ENCODE measurements at places on chromosomes 3 and 15.

DNA sequence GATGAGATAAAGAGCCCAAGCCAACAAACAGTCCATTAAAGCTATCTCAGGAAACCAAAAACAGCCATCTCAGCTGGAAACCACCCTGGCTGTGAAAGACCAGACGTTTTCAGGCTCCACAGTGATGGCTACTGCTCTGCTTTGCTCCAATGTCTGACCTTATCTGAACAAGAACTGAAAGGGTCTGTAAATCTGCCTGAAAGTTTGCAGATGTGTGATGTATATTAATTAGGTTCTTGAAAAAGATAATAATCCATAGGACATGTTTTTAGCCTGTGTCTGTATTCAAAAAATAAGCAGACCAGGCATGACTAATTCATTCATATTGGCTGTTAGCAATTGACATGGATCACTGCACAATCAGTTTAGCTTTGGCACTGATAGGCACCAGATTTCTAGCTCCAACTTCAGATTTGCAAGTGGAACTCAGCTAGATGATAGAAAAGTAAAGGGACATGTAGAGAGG is 611.4 kb upstream of the NAALADL2 start:
- DNase-seq = no peak

DNA sequence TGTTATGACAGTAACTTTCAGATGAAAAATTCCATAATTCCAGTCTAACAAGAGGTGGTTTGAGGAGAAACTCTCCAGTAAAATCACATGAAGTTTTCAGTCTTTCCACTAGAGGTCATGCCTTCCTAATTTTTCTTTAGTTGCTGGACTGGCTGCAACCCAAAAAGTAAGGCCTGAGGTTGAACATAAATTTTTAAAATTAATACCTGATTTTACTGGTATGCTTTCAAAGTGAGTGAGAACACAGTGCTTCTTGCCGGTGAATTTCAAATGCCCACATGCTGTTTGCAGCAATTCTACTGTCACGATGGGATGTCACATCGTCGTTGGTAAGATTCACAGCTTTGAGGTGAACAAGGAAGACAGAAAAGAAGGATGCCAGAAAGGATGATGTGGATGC is 89.0 kb upstream of the FGF12 start:
- DNase-seq = peak; percentile 85

GRCh38 chr3:113825090-113825489 is 13.5 kb upstream of the GRAMD1C start:
- DNase-seq = no peak

GRCh38 chr15:80931191-80931590 is 58.4 kb downstream of the MESD start:
- peak; percentile 62 for DNase-seq

DNA sequence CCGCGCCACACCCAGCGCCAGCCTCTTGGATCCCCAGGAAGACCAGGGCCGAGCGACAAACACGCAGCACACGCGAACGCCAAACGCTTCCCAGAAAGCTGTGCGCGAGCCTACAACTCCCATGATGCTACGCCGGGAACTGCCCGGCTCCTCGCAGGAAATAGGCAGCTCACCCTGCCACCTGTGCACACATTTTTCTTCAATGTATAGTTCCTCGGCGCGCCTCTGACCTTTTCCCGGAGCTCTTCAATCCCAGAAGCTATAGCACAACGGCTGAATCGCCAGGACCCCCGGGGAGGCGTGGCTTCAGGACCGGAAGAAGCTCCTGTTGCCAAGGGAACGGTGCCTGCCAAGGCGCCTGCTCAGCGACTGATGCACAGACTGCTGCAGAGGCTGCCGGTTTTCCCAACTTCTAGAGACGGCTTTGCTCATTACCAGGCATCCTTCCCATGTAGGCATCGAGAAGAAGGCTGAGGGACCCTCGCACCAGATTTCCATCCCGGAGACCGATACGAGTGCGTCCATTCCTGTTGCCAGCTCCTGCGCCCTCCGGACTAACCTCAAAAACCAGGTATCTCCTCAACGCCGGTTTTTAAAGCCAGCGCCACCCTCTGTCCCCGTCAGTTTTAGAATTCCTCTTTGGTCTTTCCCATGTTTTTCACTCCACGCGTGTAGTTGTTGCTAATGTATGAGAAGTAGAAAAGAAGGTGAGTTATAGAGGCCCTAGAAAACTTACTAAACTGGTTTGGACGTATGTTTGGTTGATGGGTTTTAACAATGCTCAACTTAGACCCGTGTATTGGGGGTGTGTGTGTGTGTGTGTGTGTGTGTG is at the start of gene ARL6:
ARL6 (plus strand) TSS at position 352 of the 832 bp plus-strand sequence. CDS start 3,350 bp downstream, outside the sequence.
- DNase-seq = peak; percentile 83

GRCh38 chr3:33918126-33918756 is 119.8 kb downstream of the PDCD6IP start:
- DNase-seq = no peak

DNA sequence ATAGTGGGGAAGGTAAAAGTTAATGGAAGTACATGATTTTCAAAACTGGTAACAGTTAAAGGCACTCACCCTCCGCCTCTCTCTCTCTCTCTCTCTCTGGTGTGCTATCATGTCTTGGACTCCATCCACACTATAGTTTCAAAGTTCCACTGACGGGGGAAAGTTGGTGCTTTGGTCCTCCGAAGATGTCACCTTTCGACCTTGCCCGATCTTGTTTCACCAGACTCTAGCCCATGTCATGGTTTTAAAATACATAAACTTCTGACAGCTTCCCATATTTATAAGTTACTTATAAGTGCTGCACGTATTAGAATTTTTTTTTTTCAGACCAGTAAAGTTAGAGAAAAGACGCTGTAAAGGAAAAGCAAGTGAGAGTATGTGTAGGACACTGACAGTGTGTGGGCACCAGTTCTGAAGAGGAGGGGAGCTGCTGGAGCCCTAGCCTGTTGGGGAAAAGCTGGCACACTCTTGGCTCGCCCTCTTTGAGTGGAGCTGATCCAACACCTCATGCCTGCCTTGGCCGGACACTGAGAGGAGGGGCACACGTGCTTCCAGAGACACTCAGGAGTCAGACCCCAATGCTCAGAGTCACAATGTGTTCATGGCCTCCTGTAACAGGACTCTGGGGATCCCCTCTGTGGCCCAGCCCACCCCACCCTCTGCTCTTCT is 200.5 kb upstream of the TPM1 start:
- DNase-seq = no peak

GRCh38 chr3:25567388-25567787 is 97.3 kb downstream of the TOP2B start:
- no peak for DNase-seq

DNA sequence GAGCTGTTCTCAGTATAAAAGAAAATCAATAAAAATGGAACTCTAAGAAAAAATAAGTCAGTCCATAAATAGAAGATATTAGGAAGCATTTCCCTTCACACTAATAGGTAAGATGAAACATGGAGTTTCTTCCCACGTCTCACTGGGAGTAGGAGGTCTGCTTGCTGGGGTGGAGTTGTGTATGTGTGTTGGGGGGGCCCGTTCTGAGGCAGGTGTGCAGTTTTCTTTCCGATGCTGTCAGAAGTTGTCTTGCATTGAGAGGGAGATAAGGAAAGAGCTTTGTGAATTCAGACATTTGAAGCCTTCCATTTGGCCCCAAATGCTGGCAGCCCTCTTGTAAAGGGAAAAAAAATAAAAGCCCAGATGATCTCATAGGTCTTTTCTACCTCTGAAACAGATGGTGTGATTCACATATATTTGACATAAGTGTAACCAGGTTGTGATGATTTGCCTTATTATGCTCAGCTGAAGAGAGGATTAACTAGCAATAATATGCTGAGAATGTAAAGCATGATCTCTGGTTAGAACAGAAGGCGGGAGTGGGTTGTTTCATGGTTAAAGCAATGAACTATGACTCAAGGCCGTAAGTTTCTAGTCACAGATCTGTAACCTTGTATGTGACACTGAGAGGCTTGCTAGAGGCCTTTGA is 8.8 kb downstream of the RASGRP1 start:
- DNase-seq = peak; percentile 35

All from fibroblast of the aortic adventitia (primary cell).